Stimulated activated CD4-positive, alpha-beta T cell treated with anti-CD3 and anti-CD28 coated beads, TNF-alpha, amount 100 ng/mL, for 48 hours (primary cell): ENCODE measurements at places on chromosomes 13 and 19.

DNA sequence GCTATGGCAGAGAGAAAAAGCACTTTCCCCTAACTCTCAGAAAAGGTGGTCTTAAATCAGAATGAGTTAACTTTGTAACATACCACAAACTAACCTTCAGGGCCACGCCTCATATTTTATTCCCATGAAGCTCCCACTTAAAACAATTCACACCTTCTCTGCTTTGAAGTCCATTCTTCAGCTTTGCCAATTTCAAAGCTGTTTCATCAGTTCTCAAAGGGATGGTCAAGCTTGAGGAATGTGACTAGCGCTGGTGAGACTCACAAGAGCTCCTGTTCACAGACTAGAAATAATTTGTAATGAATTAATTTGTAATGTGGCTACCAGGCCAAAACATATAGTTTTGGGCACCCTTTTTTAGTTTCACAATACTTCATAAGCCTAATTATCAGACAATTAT lies 68.2 kb downstream of the STK24 start:
- DNase-seq, result no peak

- DNase-seq, result no peak
Observed at GRCh38 chr19:3838661-3839060, 30.2 kb downstream of the ZFR2 start.

DNA sequence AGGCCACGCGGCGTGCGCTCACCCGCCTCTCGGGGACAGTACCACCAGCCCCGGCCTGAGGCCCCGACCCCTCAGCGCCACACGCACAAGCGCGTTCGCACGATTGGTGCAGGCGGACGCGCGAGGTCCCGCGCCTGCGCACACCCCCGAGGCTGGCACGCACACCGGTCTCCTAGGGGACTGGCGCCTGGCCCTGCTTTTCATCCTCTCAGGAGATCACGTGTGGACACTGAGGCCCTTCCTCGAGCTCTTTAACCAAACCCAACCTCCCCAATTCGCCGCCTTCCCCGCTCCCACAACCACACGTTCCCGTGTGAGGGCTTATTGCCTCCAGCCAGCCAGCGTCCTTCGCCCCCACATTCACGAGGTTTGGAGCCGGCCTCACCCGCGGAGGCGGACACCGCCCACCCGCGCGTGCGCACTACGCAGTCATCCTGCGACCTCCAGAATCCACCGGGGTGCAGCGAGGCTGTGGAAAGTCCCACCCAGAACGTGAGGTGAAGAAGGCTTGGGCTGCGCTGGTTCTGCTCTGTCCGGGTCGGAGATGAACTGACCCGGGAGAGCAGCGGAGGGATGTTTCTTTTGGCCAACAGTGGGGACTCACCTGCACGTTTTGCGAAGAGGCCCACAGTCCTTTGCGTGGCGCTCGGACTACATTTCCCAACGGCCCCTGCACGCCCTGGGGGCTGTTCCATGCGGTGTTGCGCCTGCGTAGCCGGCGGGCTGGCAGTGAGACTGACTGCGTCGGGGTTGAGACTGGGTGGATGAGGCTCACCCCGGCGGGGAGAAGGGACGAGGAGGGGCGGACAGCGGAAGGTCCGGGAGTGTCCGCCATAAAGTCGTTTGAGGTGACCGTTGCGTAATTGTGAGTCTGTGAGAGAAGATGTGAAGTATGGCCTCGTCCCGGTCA lies 539 bp upstream of the ZNF667 start:
- peak; percentile 27 for DNase-seq

DNA sequence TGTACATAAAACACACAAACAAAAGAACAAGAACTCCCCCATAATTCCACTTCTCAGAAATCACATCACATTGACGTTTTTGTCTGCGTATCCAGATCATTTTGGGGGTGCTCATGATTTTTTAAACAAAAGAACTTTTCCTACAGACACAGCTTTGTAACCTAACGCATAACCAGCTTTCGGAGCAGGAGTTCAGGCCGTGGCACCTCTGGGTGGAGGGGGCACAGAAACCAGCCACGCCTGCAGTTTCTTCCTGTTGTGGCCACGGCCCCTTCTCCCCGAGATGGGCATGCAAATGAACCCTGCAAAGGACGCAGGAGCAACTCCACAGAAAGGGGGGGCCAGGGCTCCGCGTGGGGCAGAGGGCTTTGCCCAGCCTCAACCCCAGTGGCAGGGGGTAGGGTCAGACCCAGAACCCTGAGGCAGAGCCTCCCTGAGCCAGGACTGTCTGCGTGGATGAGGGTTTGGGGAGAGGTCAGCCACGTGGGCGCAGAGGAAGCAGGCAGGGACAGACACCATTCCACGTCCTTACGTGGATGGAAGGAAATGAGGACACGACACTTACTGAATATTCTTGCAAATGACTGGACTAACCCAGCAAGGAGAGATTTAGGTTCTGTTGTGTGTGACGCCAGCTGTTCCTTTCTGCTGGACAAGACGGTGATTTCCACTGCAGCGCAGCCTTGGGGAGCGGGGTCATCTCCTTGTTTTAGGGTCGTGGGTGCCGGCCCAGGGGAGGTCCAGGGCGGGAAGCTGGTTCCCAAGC lies 64.4 kb downstream of the RASA3 start:
- DNase-seq, result peak; percentile 14

DNA sequence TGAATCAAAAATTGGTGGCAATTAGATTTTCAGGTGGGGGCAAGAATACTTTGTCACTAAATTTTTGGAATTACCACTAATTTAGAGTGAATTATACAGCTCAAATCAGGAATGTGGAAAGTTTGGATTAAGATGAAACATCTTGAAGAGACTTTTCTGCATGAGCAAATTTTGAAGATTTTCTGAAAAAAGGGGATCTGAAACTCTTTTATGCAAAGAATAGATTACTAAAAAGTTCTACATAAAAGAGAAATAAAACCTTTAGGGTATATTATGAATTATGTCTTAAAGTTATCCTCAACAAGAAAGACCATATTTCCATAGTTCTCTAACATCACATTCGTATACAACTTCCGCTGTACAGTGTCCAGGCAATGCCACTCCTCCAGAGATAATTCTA lies 36.7 kb downstream of the ZNF93 start:
- no peak for DNase-seq

GRCh38 chr13:71255633-71256032 lies 611.4 kb downstream of the DACH1 start:
- no peak for DNase-seq

DNA sequence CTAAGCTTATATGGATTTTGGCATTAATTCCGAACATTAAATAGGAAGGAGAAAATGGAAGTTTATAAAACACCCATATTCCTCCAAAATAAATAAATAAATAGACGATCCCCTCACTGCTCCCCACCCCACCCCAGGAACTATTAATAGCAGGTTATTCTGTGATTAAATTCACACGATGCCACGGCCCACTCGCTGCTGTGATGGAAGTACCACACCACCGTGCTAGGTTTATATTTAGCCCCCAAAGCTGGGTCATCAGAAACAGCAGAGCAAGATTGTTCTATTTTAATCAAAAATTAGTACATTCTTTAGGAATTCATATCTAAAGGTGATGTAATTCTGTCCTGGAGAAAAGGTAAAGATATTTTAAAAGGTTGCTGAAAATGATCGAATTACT lies 65.4 kb downstream of the CCDC70 start:
- DNase-seq, result no peak

DNA sequence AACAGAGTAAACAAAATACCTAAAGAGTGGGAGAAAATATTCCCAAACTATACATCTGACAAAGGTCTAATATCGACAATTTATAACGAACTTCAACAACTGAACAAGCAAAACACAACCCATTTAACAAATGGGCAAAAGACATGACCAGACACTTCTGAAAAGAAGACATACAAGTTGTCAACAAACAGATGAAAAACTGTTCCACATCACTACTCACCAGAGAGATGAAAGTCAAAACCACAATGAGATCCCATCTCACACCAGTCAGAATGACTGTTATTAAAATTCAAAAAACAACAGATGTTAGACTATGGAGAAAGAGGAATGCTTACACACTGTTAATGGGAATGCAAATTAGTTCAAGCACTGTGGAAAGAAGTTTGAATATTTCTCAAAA lies 233.8 kb upstream of the EDNRB start:
- no peak for DNase-seq

- DNase-seq, result no peak
Observed at GRCh38 chr19:17951990-17952976, 14.6 kb upstream of the KCNN1 start.

DNA sequence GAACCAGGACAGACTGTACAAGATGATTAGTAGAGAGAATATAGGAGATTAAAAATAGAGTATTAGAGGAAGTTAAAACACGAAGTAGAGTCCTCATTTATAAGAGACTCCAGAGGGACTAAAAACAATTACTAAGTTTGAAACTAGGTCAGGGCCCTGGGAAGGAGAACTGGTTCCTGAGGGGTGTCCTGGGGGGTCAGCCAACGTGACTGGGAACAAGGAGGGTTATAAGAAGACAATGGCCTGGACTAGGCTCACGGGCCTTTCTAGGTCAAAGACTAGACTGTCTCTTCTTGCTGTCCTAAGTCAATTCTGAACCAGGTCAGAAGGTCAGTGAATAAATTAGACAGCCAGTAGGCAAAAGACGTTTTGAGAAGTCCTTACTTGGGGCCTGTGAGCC lies 165.3 kb downstream of the IER2 start:
- DNase-seq, result no peak

DNA sequence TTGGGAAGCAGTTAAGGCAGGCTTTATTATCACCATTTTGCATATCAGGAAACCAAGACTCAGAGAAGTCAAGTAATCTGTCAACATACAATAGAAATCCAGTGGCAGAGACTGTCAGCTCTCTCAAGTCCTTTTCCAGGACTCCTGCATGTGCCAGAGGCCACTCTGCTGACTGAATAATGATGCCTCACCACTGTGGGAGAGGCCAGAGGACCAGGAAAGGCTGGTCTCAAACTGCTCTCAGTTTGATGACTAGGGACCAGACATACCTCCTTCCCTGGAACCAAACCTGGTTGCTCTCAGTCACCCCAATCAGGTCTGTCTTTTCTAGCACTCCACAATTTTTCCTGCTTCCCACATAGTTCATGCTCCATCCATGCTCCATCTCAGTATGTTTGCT lies 8.0 kb downstream of the RNASEH2B start:
- DNase-seq, result no peak
